Inflammatory macrophage treated with lipopolysaccharide for 4 hours (primary cell): ENCODE measurements at places on chromosomes 7 and 10.

GRCh38 chr7:2663121-2663886 lies 24.7 kb upstream of the AMZ1 start:
- DNase-seq: no peak

DNA sequence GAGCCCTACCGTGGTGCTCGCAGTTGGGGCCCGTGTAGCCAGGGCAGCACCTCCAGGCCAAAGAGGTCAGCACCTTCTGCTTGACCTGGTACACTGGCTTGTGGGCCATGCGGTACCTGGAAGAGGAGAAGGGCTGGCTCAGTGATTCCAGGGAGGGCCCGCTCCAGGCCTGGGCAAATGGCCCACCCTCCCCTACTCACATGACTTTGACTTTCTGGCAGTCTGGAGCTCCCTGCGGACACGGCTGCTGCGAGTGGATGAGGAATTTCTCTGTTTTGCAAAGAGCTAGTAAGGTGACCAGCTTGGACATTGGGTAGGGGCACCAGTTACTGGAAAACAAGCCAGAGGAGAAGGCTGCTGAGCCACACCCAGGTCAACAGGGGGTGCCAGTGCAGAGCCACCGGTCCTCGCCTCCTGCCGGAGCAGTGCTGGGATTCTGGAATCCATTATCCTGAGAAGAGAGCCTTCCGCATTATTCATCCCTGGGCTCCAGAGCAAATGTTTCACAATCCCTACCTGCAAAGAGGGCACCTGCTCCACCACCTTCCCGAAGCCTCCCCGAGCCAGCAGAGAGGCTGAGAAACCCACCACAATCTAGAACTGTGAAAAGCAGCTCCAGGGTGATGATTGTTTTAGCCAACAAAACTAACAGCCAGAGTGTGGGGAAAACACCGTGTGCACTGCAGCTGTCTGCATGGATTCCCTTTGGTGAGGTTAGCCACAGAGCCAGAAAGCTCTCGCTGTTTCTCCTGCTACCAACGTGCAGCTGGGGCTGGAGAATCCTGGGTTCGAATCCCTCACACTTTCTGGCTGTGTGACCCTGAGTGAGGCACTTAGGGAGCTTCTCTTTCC lies 11.8 kb downstream of the MMRN2 start:
- DNase-seq: no peak

GRCh38 chr10:99330347-99330924 lies 1.3 kb downstream of the CNNM1 start:
- DNase-seq: no peak

DNA sequence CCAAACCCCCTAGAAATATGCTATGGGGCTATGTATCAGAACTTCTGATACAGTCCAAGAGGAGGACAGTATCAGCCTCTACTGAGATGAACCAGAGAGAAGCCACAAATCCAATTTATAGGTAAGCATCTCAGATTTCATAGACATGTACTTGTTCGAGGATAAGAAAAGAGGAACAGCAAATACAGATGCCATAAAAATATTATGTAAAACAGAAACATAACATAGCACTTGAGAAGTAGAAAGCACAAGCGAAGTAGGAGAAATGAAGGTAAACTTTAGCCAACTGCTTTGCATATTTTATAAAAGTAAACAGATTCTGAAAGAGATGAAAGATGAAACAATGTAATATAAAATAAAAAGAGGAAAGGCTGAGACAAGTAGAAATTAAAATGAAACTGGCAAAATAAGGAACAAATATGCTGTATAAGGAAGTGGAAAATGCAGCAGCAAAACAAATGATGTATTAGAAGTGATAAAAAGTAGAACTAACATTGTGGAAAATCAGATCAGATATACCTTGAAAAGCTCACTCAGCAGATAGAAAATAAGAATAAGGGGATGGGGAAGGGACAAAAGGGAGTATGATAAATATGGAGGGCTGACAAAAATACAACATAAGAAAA lies 135.1 kb downstream of the SKAP2 start:
- peak; percentile 53 for DNase-seq

DNA sequence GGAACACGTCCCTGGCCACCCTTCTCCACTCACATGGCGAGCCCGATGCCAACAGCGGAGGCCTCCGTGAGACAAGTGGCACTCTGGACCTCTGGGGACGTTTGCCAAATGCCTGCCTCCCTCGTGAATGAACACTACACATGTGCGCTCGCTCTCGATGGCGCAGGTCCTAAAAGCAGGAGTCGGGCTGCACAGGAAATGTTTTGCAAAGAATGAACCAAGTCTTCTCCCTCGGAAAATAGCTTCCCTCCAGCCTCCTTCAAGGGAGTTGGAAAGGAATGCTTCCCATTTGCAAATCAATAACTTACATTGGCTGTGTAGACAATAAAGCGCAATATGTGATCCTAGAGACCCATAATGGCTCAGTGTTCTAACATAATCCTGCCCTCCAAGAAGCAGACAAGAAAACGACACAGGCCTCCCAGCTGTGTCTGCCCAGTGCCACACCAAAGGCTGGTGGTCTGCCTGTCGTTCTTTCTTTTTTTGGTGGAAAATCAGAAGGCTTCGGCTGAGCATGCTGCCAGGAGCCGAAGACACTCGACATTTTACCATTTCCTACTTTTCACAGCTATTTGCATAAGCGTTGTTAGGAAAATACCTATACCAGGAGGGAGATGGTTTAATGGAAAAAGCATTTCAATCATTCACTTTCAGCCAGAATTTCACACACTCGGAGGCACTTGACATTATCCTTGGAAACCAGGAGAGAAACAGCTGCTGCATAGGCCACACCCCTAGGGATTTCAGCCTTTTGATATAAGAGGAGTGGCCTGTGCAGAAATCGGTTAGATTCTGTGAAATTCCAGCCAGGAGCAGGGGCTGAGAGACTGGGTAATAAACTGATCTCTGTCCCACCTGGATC lies 38.4 kb downstream of the ATXN7L1 start:
- no peak for DNase-seq

DNA sequence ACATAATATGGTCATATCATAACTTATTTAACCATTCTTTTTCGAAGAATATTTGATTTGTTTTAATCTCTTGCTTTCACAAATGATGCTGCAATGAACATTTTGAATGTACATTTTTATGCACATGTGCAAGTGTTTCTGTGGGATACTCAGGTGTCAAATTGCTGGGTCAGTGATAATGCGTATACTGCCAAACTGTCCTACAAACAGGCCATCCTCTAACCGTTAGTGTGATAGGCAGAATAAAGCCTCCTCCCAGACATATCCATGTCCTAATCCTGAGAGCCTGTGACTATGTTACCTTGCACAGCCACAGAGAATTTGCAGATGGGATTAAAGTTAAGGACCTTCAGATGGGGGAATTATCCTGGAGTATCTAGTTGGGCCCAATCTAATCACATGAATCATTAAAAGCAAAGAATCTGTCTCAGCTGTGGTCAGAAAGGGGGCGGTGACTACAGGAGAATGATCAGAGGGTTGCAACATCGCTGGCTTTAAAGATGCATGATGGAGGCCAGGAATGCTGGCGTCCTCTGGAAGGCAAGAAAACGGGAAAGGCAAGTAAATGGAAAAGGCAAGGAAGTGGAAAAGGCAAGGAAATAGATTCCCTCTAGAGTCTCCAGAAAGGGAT lies 46.7 kb downstream of the FZD1 start:
- no peak for DNase-seq

DNA sequence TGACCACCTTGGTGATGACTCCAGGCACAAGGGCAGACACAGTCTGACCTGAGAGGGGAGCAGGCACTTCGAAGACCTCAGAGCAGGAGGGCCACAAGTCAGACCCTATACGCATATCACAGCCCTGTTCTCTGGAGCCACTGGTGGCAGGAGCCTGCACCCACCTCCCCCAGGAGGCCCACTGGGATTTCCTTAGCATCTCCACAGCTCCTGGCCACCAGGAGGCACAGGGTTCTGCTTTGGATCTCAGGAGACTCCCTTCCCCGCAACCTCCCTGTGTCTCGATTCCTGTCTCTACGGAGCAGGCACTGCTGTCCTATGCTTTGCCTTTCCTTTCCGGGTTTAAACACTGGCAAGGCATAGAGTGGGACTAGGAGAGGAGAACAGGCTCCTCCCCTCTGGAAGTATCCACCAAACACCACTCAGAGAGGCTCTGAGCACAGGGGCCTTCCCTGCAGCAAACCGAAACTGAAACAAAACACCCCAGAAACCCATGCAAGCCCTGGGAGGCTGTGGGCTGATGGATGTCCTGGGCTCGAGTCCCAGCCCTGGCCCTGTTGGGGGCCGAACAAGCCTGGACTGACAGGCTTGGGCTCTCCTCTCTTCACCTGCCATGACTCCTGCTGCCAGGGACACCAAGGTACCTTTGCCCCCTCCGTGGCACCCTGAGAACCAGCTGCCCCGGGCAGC lies 166.3 kb downstream of the NEURL1 start:
- DNase-seq: peak; percentile 90

- DNase-seq: no peak
Observed at GRCh38 chr7:12868027-12868426, 180.6 kb downstream of the ARL4A start.

- no peak for DNase-seq
Observed at GRCh38 chr7:16347066-16347826, 74.1 kb downstream of the CRPPA start.
